ENCODE measurements at places on chromosomes 6 and 20.

DNA sequence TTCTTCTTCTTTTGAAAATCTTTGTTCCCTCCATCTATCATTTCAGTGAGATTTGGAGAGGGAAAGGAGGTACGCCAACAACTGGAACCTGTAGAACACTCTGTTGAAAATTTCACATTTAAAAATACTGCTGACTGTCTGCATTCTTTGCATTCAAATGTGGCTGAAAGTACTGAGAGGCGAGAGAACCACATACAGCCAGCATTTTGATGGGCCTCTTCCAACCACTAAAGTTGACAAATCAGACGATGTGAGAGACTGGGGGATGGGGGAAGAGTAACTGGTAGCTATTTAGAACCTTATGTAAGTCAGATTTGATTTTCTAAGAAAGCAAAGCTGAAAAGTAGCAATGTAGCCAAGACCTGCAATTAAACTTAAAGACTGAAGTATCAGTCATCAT, 77.5 kb downstream of the FKBP5 start:
- DNase-seq = no peak

- DNase-seq = no peak
These were observed 8.1 kb upstream of the PFDN4 start for GRCh38 chr20:54199721-54200176.

- DNase-seq = no peak
These were observed 23.5 kb upstream of the MAP3K7 start for GRCh38 chr6:90610301-90610750.

- no peak for DNase-seq
These were observed at the start of gene LTA for GRCh38 chr6:31572041-31572911. TSS of gene LTA (plus strand) at chr6:31572289. CDS start at chr6:31572743, 454 bp downstream.

- no peak for DNase-seq
These were observed 188.0 kb upstream of the RAB32 start for GRCh38 chr6:146355521-146356100.

- DNase-seq = no peak
These were observed 13.5 kb downstream of the MANBAL start for GRCh38 chr20:37302981-37303380.

- no peak for DNase-seq
These were observed 308.7 kb downstream of the PKHD1 start for GRCh38 chr6:51778666-51779065.

- DNase-seq = no peak
These were observed 9.8 kb downstream of the SNPH start for GRCh38 chr20:1275919-1276318.

DNA sequence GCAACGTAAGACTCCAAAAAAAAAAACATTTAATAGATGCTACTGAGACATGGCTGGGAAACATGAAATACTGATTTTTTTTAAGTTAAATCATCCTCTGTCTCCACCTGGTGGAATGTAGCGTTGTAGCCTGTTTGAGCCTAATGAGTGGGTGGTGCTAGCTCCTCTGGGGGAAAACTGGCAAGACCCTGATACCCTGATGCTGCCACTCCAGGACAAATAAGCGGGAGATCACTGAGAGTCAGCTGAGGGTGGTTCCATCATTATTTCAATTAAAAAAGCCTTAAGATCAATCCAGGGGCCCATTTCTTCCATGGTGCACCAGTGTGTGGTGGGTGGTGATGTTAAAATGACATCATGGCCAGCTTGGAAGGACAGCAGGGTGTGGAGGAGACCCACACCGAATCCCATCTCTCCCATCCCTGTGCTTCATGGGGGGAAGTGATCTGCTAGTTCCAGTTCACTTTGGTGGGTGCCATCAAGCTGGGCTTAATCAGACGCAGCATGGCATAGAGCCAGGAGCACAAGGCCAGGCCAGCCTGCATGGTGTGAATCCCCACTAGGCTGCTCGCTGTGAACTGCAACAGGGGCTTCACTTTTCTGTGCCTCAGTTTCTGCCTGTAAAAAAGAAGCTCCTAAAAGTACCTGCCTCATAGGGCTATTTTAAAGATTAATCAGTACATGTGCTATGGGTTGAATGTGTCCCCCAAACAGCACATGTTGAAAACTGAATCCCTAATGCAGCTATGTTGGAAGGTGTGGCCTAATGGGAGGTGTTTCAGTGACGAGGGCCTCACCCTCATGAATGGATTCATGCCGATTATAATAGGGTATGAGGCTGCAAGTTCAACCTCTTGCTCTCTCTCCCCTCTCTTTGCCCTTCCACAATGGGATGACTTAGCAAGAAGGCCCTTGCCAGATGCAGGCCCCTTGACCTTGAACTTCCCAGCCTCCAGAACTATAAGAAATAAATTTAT, 13.0 kb upstream of the MRPS10 start:
- DNase-seq = no peak

GRCh38 chr20:1783245-1783644, 112.0 kb upstream of the SIRPA start:
- DNase-seq = no peak

DNA sequence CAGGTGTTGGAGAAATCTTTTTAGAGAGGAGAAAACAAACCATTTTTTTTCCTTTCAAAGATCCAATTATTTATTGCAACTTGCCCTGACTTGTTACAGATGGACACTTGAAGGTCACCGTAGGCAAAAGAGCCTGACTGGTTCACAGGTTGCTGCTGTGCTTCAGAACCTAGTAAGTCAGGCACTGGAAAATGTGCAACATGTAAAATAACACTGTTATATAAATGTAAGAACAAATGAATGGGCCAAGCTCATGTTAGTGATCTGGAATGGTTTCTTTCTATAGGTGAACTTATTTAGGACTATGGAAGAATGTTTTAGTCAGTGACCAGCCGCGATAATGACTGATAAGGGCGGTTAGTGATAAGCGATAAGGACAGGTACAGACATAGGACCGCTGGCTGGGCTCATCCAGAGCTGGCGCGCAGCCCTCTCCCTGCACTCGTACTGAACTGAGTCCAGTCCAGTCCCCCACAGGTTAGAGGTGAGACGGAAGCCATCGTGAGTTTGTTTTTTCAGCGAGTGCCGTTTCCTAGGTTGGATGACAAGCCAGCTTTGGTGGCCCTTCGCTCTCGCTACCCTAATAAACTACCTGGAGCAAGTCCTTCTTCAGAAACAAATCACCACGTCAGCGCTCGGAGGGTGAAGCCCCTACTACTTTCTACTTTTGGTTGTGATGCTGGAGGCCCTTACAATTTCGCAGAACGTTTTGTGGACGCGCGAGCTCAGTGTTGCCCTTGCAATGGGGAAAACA, 94.4 kb upstream of the PRDM1 start:
- no peak for DNase-seq

DNA sequence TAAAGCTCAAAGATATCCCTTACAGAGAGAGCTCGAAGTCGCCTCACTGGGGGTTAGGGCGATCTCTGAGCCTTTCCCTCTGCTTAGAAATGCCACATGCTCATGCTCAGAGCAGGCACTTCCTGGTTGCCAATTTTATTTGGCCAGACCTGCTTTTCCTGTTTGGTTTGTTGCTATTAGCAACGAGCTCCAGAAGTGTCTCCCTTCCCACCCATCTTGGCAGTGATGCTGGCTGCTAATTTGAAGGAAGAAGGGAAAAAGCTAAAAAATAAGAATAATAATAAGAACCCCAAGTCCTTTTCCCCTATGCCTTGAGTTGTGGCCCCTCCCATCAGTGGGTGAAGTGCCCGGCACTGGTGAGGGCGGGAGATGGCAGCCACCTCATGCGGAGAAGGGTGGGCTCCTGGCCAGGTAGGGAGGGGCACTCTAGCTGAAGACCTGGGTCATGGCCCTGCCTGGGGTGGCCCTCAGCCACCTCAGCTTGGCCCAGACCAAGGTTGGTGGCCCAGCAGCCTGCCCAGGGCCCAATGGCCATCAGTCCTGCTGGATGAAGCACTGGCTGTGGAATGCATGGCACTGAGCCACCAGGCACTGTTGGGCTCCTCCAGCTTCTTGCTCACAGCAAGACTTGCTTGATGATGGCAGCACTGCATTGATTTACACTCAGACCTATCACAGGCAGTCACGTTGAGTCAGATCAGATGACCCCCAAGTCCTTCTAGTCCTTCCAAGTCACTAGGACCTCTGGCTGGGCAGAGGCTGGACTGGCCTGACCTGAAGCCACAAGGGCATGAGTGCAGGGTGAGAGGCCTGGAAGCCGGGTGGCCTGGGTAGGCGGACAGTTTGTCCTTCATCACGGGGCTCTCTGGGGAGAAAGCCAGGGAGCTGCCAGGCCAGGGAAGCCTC, 79.0 kb downstream of the SYNJ2 start:
- DNase-seq = no peak

GRCh38 chr6:6482256-6482655, 106.3 kb upstream of the LY86 start:
- DNase-seq = no peak

- DNase-seq = no peak
These were observed 429.6 kb downstream of the BCKDHB start for GRCh38 chr6:80535914-80536565.

DNA sequence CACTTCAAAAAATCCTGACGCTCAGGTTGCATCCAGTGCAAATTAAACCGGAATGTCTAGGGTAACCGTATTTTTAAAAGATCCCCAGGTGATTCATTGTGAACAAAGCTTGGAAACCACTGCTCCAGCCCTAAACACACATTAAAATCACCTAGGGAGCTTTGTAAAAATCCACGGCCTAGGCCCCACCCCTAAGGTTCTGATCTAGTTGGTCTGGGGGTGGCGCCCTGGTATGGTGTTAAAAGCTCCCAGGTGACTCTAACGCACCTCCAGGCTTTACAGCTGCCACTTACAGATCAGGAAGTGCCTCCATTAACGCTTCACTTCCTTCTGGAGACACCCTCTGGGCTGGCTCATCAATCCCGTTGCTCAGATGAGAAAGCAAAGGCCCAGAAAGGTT, 92.2 kb downstream of the GRM4 start:
- DNase-seq = no peak

GRCh38 chr20:49661560-49662329, 51.9 kb downstream of the B4GALT5 start:
- no peak for DNase-seq

DNA sequence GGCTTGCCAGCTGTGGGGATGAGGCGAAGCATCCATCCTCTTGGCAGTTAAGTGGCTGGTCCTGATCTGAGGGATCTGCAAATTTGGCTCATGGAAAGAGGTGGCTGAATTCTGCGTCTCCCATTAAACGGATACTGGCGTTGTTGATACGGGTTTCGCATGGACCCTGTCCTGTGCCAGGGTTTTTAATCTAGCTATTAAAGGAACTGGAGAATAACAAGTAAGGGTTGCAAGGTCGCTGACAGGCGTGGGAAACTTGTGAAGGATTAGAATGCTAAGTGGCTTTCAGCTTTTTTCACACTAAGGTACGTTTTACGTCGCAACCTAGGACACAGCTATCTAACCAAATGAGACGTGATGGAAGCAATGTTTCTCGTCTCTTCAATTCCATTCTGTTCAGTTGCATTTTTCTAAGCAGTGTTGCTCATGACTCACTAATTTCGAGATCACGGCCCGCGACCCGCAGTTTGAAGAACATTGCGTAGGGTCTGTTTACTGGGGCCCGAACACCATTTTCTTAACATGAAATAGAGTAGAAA, 852 bp downstream of the GMNN start:
- DNase-seq = no peak

DNA sequence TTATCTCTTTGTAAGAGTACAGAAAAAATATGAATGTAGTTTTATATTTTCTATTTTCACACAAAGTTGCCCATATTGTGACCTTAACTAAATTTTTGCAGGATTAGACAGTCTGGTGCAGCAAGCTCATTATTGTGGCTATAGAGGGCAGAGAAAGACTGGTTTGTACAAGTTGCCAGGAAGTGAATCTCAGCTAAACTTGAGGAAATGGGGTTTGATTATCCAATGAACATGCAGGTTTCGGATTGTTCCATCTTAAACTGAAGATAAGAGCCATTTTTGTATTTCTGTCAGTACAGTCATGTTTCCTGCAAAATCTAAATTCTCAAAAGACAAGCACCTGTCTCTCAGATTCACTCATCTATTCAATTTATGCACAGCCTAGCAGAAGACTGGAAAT, 390.9 kb downstream of the MMUT start:
- DNase-seq = no peak

GRCh38 chr6:10080561-10080960, 334.3 kb downstream of the TFAP2A start:
- DNase-seq = no peak

GRCh38 chr6:167350731-167351655, 26.1 kb downstream of the TTLL2 start:
- no peak for DNase-seq

DNA sequence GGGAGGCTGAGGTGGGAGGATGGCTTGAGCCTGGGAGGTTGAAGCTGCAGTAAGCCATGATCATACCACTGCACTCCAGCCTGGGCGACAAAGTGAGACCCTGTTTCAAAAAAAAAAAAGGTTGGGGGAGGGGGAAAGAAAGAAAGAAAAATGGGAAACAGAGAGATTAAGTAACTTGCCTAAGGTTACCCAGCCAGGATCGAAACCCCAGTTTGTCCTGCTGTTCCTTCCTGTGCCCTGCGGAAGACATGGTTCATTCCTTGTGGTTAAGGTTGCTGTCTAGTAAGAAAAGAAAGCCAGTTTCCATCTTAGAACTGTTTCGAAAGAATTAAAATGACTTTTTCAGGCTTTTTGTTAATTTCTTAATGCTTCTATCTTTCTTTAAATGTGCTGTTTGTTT, 29.8 kb downstream of the C6orf89 start:
- no peak for DNase-seq

DNA sequence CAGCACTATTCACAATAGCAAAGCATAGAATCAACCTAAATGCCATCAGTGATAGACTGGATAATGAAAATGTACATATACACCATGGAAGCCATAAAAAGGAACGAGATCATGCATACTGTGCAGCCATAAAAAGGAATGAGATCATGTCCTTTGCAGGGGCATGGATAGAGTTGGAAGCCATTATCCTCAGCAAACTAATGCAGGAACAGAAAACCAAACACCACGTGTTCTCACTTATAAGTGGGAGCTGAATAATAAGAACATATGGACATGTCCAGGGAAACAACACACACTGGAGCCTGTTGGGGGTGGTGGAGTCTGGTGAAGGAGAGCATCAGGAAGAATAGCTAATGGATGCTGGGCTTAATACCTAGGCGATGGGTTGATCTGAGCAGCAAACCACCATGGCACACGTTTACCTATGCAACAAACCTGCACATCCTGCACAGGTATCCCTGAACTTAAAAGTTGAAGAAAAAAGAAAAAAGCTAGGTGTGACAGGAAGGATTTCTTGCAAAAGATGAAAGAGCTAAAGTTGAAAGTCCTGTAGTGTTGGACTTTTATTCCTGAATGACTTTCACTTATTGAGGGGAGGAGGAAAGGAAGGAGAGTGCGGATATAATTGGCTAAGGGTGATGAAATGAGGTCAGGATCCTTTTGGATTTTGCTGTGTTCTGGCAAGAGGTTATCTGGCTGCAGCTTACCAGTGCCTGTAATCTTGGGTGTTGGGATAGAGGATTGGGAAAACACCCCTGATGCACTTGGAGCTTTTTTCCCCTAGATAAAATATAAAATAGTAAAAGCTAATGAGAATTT, 8.5 kb downstream of the TRMT11 start:
- DNase-seq = no peak
